ENCODE measurements at places on chromosomes 13 and 19.

GRCh38 chr13:110197026-110197425, 109.9 kb downstream of the COL4A1 start:
- no peak for DNase-seq

- DNase-seq = no peak
These were observed 969 bp upstream of the CEACAM5 start for GRCh38 chr19:41707502-41707812.

GRCh38 chr13:52842441-52842840, 6.0 kb downstream of the PCDH8 start:
- no peak for DNase-seq

GRCh38 chr19:32373585-32374295, 28.3 kb downstream of the ZNF507 start:
- DNase-seq = peak; percentile 97

DNA sequence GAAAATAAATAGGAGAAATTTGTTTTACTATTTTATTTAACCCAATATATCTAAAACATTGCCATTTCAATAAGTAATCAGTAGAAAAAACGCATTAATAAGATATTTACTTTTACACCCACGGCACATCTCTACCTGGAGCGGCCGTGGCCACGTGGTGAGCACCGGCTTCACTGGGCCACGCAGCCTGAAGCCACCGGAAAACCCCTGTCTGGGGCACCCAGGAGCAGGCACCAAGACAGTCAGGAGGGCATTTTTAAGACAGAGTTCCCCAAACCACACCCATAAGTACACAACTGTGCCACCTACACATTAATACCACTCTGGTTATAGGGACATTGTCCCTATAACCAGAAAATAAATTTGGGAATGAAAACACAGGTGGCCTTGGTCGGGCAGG, 80.9 kb downstream of the SPACA7 start:
- no peak for DNase-seq

- DNase-seq = peak; percentile 55
These were observed 181.0 kb upstream of the GPR12 start for GRCh38 chr13:26941345-26942174.

Measured in ACHN (cell line).